ENCODE measurements at places on chromosomes 13 and 19. TPM values are rescaled to one million over a fixed set of nuclear protein-coding genes. Genes with fewer than 3 reads are reported as not detected.

DNA sequence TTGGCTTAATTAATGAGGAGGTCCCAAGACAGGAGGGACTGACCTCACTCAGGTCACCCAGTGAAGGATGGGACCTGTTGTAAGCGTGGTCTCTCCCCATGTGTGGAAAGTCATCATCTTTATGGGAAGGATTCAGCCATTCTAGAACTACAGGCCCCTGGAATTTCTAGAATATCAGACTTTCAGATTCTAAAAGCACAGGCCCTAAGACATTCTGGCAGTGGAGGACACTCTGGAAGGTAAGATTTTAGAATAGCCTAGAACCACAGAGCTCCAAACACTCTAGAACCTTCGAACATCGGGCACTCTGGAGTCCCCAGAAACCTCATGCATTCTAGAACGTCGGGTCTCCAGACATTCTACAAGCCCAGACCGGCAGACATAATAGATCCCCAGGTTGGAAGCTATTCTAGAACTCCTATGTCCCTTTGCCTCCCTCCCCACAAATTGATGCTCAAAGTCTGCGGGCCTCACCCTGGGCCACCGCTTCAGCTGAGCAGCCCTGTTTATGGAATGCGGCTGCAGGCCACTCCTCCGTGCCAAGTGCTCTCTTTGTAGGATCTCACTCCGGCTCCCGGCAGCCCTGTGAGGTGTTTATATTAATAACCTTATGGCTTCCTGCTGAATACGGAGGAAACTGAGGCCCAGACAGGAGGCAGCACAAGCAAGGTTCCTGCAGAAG lies 1.9 kb upstream of the KLK15 start:
- no peak for DNase-seq

DNA sequence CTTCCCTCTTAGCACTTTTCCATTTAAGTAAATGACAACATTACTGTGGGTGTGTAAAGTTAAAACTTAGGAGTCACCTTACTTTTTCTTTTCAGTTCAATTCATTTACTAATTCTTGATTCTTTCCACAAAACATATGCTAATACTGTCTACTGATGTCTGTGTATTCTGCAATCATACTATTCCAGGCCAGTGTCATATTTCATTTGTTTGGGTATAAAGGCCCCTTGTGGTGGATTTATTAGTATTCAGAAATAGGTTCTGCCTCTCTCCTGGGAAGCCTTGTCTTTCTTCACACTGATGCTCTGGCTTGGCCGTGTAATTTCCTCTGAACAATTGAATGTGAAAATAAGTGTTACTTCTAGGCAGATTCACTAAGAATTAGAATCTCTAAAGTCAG lies 621.9 kb upstream of the SPRY2 start:
- DNase-seq, result no peak

Gene PRRG2
- 1.0 TPM for total RNA-seq

Gene ZNF45
- 3.3 TPM for total RNA-seq

Gene DHX34
- 11.5 TPM for total RNA-seq

GRCh38 chr13:44298314-44298713 lies 75.3 kb upstream of the SERP2 start:
- DNase-seq, result no peak

DNA sequence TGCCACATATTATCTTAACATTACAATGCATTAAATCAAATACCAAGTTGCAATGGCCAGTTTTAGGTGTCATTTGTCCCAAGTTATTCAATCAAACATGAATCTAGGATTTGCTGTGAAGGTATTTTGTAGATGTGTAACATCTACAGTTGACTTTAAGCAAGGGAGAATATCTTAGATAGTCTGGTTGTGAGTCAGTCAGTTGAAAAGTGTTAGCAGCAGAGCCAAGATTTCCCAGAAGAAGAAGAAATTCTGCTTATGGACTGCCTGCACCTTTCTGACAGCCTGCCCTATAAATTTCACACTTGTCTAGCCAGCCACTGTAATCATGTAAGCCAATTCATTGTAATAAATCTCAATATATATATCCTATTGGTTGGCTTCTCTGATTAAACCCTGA lies 41.3 kb upstream of the INTS6 start:
- DNase-seq, result peak; percentile 30

GRCh38 chr13:33227927-33228647 lies 57.5 kb downstream of the STARD13 start:
- no peak for DNase-seq

DNA sequence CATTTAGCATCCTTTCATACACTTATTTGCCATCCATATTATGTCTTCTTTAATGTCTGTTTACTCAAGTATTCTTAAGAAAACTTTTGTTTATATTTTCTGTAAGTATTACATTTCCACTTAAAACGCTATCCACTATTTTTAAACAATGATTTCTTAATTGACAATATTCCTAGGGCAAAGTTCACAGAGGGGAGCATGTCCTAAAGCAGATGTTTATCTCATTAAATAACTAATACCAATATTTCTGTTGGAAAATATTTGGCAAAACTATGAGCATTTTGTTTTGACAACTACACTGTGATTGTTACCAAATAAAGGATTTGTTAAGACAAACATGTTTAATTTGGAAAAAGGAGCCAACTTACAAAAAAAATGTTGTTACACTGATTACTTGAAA lies 643.3 kb downstream of the SLITRK5 start:
- DNase-seq, result no peak

GRCh38 chr13:29684441-29684840 lies 89.0 kb upstream of the SLC7A1 start:
- no peak for DNase-seq

DNA sequence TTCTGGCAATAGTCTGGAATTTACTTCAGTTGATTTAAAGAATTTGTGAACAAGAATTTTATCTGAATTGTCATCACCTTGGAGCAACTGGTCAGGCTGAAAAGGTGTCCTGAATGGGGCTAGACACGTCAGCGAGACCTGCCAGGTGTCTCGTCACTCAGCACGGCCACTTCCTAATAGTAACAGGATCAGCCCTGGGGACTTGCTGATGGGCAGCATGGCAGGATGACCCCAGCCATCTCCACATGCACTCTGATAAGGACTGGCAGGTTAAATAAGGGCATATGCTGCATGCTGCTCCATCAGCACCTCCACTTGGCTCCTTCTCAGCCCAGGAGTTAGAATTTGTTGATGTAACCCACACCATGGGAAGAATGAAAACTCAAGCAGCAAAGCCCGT lies 224.2 kb downstream of the FOXO1 start:
- no peak for DNase-seq

DNA sequence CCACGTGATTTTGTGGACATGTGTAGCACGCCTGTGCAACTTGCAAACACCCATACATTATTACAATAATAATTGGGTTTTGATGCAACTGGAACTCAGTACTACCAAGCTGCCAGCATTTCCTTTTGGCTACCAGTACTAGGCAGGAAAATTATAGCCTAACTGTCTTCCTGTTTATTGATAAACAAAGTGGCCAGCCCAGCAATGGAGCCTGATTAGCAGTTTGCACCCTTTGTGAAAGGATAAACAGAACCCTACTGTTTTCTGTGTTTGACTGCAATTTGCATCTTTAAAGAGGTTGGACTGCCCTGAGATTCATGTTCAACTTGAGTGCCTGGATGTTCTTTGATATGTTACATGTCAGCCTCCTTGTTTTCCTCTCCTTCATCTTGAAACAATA lies 173.9 kb downstream of the ZIC5 start:
- no peak for DNase-seq

Gene CALM3
- total RNA-seq, result 181 TPM

DNA sequence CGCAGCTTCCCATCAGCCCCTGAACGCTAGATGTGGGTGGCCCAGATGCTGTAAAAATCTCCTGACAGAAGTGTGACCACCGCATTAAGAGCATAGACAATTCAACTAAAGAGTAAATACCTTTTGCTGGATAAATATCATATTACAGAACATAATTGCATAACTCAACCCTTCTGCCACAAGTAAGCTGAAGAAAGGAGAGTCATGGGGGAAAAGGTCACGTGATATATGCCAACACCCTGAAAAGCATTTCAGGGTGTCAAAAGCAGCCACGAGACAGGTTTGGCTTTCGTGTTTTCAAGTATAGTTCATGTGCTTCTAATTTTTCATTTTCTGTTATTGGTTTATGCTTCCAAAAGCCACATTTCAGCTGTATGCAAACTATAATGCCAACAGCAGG lies 71.3 kb downstream of the LHFPL6 start:
- no peak for DNase-seq

Gene LHB
- total RNA-seq, result 3.6 TPM

Gene URAD
- not detected for total RNA-seq

Gene LAIR1
- not detected for total RNA-seq

GRCh38 chr19:10740798-10741197 lies 22.9 kb downstream of the DNM2 start:
- DNase-seq, result no peak

DNA sequence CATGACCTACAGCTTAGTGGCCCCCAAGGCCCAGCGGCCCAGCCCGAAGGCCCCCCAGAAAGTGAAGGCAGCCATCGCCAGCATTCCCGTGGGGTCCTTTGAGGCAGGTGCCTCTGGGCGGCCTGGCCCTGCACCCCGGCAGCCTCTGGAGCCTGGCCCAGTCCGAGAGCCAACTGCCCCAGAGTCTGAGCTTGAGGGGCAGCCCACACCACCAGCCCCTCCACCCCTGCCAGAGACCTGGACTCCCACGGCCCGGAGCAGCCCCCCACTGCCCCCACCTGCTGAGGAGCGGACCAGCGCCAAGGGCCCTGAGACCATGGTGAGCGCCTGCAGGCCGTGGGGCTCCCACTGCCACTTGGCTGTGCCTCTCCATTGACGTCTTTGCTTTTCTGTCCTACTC lies 9.0 kb upstream of the PRR19 start:
- DNase-seq, result no peak

Gene ICAM5
- not detected for total RNA-seq

DNA sequence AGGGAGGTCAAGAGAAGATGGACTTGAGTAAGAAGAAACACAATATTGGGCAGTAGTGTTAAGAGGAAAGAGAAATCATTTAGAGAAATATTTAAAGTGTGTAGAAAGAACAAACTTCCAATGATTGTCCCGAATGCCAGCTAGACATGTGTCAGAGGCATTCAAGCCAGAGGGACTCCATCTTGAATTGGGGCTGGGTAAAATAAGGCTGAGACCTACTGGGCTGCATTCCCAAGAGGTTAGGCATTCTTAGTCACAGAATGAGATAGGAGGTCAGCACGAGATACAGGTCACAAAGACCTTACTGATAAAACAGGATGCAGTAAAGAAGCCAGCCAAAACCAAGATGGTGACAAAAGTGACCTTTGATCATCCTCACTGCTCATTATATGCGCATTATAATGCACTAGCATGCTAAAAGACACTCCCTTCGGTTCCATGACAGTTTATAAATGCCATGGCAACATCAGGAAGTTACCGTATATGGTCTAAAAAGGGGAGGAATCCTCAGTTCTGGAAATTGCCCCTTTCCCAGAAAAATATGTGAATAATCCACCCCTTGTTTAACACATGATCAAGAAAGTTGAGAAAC lies 127.0 kb upstream of the IPO5 start:
- DNase-seq, result no peak

DNA sequence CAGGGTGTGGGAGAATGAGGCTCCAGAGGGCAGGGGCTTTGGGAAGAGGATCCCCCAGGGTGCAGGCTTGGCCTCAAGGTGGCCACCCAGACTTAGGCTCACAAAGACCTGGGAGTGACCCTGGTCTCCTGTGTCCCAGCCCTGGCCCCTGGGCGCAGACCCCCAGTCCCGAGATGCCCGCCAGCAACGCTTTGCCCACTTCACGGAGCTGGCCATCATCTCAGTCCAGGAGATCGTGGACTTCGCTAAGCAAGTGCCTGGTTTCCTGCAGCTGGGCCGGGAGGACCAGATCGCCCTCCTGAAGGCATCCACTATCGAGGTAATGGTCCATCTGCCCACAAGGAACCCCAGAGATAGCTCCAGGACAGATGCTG lies 2.6 kb downstream of the NR1H2 start:
- no peak for DNase-seq

Gene ZNF285
- 1.5 TPM for total RNA-seq

DNA sequence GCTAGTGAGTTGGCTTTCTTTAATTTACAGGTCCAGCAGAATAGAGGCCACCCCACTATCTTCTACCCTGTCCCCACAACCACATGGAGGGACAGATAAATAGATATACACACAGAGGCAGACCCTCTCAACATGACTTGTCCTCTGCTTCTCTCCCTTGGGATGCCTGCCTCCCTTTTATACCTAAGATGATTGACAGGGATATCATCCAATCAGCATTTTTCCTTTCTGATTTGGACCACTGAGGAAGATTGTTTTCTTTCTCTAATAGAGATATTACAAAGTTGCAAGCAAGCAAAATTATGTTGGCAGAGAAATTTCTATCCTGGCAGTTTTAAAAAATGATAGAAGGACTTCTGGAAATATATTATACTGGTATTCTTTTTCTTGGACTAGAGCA lies 35.8 kb downstream of the STOML3 start:
- no peak for DNase-seq

- no peak for DNase-seq
Observed at GRCh38 chr19:46631481-46631880, 4.5 kb downstream of the GNG8 start.

Gene NTF4
- 1.3 TPM for total RNA-seq

GRCh38 chr19:30229525-30230174 lies 142.5 kb upstream of the ZNF536 start:
- DNase-seq, result no peak

DNA sequence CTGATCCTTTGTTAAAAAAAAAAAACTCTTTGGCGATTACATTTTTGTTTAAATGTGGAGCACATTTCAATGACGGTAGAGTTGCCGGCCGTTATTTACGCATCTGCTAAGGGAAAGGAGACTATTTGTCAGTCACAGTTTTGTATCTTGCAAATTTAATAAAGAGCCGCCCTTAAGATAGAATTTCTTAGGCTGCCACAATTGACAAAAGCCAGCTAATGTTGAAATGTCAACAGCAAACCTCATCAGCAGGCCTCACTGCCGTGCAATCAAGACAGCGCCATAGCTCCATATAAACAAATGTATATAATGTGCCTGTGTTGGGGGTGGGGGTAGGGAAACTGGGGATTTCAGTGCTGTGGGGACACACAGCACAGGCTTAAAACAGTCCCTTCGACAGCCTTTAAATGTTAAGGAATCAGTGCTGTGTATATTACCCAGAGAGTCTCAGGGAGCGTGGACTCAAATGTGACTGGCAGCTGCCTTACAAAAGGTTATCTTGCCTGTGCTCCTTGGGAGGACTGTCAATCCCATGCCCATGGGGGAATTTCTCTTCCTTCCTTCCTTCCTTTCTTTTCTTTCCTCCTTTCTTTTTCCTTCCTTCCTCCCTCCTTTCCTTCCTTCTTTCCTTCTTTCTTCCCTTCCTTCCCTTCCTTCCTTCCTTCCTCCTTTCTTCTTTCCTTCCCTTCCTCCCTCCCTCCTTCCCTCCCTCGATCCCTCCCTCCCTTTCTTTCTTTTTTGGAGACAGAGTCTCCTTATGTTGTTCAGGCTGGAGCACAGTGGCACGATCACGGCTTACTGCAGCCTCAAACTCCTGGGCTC lies 108.0 kb downstream of the URI1 start:
- DNase-seq, result no peak

Gene ZNF570
- total RNA-seq, result 2.7 TPM

Gene WTIP
- 27.9 TPM for total RNA-seq

DNA sequence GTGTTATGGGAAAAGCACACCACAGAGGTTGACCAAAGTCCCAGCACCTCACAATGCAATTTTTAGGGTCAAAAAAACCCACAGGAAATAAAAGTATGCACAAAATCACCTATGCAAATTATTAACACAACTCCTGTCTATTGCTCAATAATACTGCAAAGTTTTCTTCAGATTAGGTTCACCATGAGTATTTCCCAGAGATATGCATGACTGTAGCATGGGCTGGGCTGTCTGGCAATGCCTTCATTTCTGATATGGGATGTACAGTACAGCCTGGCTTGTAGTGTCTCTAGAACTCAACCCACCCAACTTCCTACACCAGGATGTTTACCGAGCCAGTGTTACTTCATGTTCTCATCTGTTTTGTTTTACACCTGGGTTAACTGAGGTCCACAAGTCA lies 698.7 kb upstream of the ARGLU1 start:
- DNase-seq, result no peak

All from epithelial cell of proximal tubule (primary cell).